ENCODE measurements at places on chromosomes 2 and 18.

- DNase-seq = no peak
These were observed 11.4 kb downstream of the EIF2AK3 start for GRCh38 chr2:88615822-88616221.

GRCh38 chr18:42030586-42031182 lies 75.7 kb downstream of the PIK3C3 start:
- DNase-seq = no peak

DNA sequence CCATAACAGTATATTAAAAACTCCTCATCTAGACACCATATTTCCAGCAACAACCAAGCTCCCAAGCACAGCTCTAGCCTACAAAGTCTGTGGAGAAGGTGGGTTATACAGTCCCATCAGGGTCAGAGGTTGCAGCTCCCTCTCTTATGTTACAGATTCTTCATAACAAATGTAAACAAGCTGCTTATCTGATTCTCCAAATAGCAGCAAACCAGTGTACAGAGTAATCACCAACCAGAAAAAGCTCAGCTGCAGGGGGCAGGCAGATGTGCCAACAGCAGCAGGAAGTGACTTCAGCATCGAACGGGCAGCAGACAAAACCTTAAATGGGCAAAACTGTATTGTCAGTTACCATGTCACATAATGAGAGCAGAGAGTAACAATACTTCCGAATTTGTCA lies 52.9 kb upstream of the NABP1 start:
- no peak for DNase-seq

- no peak for DNase-seq
These were observed 300.8 kb downstream of the BCL11A start for GRCh38 chr2:60252581-60253150.

- DNase-seq = no peak
These were observed 244.2 kb upstream of the BOD1L2 start for GRCh38 chr18:56902653-56903052.

DNA sequence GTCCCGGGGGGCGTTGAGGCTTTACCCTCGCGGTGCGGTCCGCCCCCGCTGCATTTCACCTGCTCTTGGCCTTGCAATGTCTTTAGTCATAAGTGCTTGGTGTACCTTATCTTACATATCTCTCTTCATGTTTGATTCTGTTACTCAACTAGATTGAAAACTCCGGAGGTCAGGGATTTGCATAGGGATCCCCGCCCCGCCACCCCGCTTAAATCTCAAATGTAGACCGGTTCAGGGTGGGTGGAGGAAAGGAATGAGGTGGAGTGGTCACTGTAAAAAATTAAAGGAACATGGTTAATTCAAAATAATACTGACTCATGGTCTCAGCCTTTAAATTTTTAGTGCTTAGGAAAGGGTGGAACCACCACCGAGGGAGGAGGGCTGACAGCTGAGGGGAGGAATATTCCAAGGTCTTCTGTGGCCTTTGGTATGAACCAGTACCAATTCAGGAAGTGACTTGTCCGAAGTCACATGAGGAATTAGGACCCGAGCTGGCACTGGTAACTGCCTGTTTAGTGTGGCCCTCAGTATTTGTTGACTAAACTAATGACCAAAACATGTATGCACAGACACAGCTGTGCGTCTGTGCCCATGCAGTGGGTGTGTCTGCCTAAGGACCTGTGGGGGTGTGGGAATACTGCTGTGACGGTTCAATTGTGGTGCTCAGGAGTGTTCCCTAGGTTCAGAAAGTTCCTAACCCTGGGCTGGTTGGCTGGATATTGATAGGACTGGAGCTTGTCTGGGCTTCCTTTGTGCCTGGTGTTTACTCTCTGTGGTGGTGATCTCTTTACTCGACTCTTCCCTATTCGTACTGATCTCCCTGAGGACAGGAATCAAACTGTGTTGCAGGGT lies 1.0 kb downstream of the PLEKHB2 start:
- no peak for DNase-seq

GRCh38 chr2:207167099-207167923 lies 1.6 kb upstream of the KLF7 start:
- peak; percentile 50 for DNase-seq

GRCh38 chr2:2871480-2872308 lies 505.9 kb downstream of the EIPR1 start:
- DNase-seq = no peak

- DNase-seq = no peak
These were observed 56.5 kb downstream of the EMX1 start for GRCh38 chr2:72973566-72974435.

DNA sequence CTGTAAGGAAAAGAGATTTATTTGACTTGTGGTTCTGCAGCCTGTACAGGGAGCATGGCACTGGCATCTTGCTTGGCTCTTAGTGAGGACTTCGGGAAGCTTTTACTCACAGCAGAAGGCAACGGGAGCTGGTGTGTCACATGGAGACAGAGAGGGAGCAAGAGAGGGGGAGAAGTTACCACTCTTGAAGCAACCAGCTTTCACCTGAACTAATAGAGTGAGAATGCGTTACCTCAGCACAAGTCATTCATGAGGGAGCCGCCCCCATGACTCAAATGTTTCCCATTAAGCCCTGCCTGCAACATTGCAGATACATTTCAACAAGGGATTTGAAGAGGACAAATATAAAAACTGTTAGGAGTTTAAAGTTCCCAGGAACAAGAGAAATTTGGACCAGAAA lies 190.0 kb downstream of the CYRIA start:
- no peak for DNase-seq

GRCh38 chr2:113212245-113213060 lies 38.7 kb downstream of the PSD4 start:
- DNase-seq = no peak

- DNase-seq = peak; percentile 65
These were observed 72.2 kb upstream of the RBM44 start for GRCh38 chr2:237726401-237726830.

DNA sequence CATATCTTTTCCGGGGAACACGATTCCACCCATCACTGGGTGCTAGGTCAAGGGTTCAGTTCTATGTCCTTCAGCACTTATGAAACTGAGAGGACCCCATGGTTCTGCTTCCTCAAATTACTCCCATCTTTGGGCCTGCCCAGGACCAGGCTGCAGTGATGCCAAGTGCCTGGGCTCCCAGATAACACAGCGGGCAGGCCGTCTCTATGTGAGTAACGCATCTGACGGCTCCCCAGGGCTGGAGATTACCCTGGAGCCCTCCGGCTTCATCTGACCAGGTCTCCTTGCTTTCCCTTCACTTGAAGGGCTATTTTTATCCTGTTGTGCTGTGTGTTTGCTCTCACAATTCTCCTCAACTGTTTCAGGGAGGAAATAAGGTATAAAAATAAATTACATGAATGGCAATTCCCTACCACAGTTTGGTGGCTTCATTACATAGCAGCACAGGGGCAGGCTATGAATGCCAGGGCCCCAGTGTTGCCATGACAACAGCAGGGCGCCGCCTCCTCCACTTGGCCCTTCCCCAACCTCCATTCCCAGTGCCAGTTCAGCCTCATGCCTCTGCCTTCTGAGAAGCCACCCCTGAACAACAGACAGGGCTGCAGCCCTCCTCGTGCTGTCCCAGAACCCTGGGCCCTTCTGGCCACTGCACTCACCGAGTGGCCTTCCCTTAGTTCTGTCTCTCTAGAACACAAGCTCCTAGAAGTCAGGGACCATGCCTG lies 25.4 kb upstream of the TMEM131 start:
- DNase-seq = no peak

DNA sequence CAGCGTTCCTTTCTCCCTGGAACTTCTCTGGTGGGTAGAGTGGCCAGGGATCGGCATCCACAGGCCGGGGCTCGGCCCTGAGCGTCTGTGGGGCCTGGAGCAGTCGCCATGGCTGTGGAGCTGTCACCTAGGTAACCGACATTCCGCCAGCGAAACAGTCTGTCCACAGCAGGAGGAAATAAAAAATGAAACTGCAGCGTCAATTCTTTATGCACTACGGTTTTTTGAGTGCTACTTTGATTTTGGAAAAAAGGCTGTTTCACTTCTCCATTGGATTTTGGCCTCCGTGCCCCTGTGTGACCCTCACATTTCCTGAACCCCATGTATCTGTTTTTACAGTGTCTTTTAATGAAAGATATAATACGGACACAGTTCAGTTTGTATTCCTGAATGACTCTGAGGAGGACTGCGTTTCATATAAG lies 163.4 kb downstream of the LDLRAD4 start:
- DNase-seq = peak; percentile 6

- DNase-seq = no peak
These were observed 68.2 kb downstream of the GLI2 start for GRCh38 chr2:120803764-120804335.

DNA sequence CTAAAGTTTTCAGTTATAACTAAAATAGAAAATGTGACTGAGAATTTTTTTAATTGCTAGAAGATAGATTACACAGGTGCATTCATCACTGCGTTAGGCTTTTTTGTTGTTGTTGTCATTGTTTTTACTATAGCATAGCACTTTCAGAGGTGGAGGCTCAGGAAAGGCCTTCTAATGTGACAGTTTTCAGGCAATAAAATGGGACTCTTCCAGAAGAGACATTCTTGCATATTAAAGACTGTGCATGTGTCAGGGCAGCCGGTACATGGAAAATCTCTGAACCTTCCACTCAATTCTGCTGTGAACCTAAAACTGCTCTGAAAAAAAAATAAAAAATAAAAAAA lies 175.2 kb downstream of the METTL4 start:
- DNase-seq = no peak

- no peak for DNase-seq
These were observed 29.3 kb downstream of the DDX1 start for GRCh38 chr2:15620857-15621471.

GRCh38 chr2:63053889-63054602 lies 3.4 kb downstream of the OTX1 start:
- no peak for DNase-seq

- DNase-seq = no peak
These were observed 272.0 kb upstream of the RAB12 start for GRCh38 chr18:8337211-8337610.

Data from fibroblast of skin of left biceps (primary cell).